Testis (tissue), 5 donors: ENCODE measurements at places on chromosomes 11 and 22. TPM values are rescaled to one million over a fixed set of nuclear protein-coding genes. Genes with fewer than 3 reads are reported as not detected.

Gene DCDC1
- polyA plus RNA-seq = 10.4 TPM

Gene TRMU
- polyA plus RNA-seq = 24.8 TPM

Gene OR8D1
- polyA plus RNA-seq = not detected

Gene UBQLN3
- 336 TPM for polyA plus RNA-seq

Gene NXPE4
- polyA plus RNA-seq = not detected

Gene NLRP14
- polyA plus RNA-seq = 1.2 TPM

Gene MN1
- 5.6 TPM for polyA plus RNA-seq

Gene MPEG1
- polyA plus RNA-seq = 12.1 TPM

Gene CLMP
- 6.5 TPM for polyA plus RNA-seq

Gene TLCD5
- polyA plus RNA-seq = 7.9 TPM

Gene PHF21B
- 8.5 TPM for polyA plus RNA-seq

Gene OR8A1
- polyA plus RNA-seq = 0.29 TPM

Gene OR4A16
- not detected for polyA plus RNA-seq

Gene SHANK3
- 6.3 TPM for polyA plus RNA-seq

Gene PNPLA5
- polyA plus RNA-seq = not detected

Gene IL10RA
- polyA plus RNA-seq = 12.8 TPM

Gene CASP5
- 0.37 TPM for polyA plus RNA-seq

Gene SLC22A9
- not detected for polyA plus RNA-seq

Gene DGCR6L
- polyA plus RNA-seq = 171 TPM

Gene CAT
- 30.2 TPM for polyA plus RNA-seq

Gene MPPED1
- polyA plus RNA-seq = 1.3 TPM

Gene C22orf23
- polyA plus RNA-seq = 241 TPM

Gene CYB561A3
- 39.8 TPM for polyA plus RNA-seq

Gene WNT11
- polyA plus RNA-seq = 2.7 TPM

Gene DDI1
- polyA plus RNA-seq = 49.4 TPM

Gene FAM180B
- polyA plus RNA-seq = 1.1 TPM

Gene FGF19
- polyA plus RNA-seq = 0.37 TPM

Gene USH1C
- 3.7 TPM for polyA plus RNA-seq

Gene CDK2AP2
- 20.9 TPM for polyA plus RNA-seq

Gene PANX2
- polyA plus RNA-seq = 2.0 TPM

Gene GLYATL2
- polyA plus RNA-seq = not detected

Gene ARHGAP8
- polyA plus RNA-seq = 9.7 TPM

Gene KIRREL3
- 1.0 TPM for polyA plus RNA-seq

Gene CRYBB3
- 0.67 TPM for polyA plus RNA-seq

Gene BATF2
- polyA plus RNA-seq = 2.7 TPM

Gene GUCY1A2
- polyA plus RNA-seq = 3.4 TPM

Gene RAB3IL1
- polyA plus RNA-seq = 88.2 TPM

Gene LDHAL6A
- 13.0 TPM for polyA plus RNA-seq

Gene AAMDC
- polyA plus RNA-seq = 56.6 TPM

Gene CYTH4
- polyA plus RNA-seq = 6.8 TPM

Gene C11orf91
- polyA plus RNA-seq = 12.8 TPM

Gene VPREB1
- not detected for polyA plus RNA-seq

Gene FREY1
- 59.2 TPM for polyA plus RNA-seq

Gene PKDREJ
- polyA plus RNA-seq = 10.4 TPM

Gene PIH1D2
- polyA plus RNA-seq = 97.8 TPM

Gene PDE3B
- 22.3 TPM for polyA plus RNA-seq

Gene CHORDC1
- 20.9 TPM for polyA plus RNA-seq

Gene GALNT18
- 39.2 TPM for polyA plus RNA-seq

Gene PATE2
- 0.76 TPM for polyA plus RNA-seq

Gene SYT13
- polyA plus RNA-seq = 3.3 TPM

Gene FAM227A
- polyA plus RNA-seq = 18.0 TPM

Gene MYBPC3
- polyA plus RNA-seq = 1.7 TPM

Gene MS4A6E
- 167 TPM for polyA plus RNA-seq

Gene OR52I2
- polyA plus RNA-seq = not detected

Gene CCDC89
- polyA plus RNA-seq = 75.0 TPM

Gene SLC22A12
- polyA plus RNA-seq = not detected

Gene KRTAP5-2
- polyA plus RNA-seq = not detected

Gene SERPIND1
- 0.78 TPM for polyA plus RNA-seq
